Activated naive CD4-positive, alpha-beta T cell (primary cell): ENCODE measurements at places on chromosomes 6 and 20.

GRCh38 chr6:116087437-116088027, 13.1 kb upstream of the NT5DC1 start:
- DNase-seq = no peak

GRCh38 chr6:144635051-144635450, 349.9 kb downstream of the UTRN start:
- no peak for DNase-seq

DNA sequence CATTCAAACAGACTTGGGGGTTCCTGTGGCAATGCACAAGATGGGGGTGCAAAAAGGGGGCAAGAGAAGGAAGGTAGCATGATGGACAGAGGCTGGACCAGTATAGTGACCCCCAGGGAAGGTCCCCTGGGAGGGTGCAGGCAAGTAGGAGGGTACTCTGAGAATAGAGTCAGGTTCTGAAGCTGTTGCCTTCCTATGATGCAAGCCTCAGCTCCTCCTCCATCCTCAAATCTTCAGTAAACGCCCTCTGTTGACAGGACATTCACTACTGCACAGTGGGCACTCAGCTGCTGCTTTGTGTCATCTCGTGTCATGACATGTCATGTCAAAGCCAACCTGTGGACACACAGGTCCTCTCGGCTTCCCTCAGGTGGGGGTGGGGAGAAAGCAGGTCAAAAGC, 5.8 kb upstream of the SDCBP2 start:
- DNase-seq = no peak

GRCh38 chr20:12014276-12014675, 96.6 kb downstream of the BTBD3 start:
- no peak for DNase-seq

- no peak for DNase-seq
These were observed 910 bp upstream of the ADTRP start for GRCh38 chr6:11779329-11780096.

- DNase-seq = no peak
These were observed 345.2 kb upstream of the RSPO3 start for GRCh38 chr6:126773112-126773805.

DNA sequence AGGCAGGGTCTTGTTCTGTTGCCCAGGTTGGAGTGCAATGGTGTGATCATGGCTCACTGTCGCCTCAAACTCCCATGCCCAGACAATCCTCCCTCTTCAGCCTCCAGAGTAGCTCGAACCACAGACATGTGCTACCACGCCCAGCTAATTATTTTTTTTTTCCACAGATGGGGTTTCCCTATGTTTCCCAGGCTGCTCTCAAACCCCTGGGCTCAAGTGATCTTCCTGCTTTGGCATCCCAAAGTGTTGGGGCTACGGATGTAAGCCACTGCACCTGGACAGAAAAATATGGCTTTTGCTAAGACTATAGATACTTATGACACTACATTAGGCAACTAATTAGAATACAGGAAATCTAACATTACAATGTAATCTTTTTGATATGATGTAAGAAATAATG, 17.9 kb downstream of the RNF24 start:
- no peak for DNase-seq

- DNase-seq = peak; percentile 33
These were observed 496 bp downstream of the GRM4 start for GRCh38 chr6:34145161-34146020.

DNA sequence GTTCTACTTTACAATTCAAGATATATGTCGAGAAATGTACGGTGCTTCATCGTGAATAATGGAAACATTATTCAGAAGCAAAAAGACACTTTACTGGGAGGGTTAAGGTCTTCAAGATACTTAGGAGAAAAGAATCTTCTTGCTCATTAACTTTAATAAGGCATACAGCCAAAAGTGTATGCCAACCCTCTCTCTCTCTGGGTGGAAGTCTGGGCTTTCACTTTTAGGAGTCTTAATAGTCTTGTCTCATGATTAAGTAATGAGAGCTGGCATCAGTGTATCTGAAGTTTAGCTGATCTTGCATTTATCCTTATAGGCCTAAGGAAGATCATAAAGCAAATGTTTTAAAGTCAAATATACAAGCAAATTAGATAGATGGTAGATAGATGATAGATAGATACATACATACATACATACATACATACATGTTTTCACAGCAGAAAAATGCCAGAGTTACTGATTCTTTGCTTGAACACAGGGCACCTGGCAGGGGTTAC, 21.5 kb downstream of the OLIG3 start:
- no peak for DNase-seq

GRCh38 chr20:40961686-40962640, 66.7 kb upstream of the TOP1 start:
- DNase-seq = no peak

GRCh38 chr6:18380158-18380836, 6.9 kb upstream of the RNF144B start:
- DNase-seq = no peak

DNA sequence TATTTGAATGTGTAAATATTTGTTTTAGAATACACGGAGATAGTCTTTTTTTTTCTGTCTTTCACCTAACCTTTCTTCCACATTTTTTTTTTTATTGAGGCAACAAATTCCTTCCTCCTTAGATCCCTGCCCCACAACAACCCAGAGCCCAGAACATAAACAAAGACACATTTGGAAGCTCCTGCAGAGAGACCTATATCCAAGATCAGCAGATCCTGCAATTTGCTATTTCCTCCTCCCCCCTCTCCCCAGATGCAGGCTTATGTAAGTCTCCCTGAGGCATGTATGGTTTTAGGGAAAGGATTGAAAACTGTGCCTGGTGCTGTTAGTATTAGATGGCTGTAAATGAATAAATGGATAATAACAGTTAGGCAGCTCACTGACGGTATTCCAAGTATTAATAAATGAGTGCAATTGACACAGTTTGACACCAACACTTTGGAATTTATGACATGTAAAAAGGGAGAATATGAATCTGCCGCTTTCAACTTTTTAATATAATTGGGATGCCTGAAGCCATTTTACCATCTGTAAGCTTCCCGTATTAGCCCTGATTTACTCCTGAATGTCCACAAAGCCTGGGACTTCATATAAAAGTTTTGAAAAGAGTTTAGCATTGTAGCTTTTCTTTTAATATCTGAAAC, 608.3 kb upstream of the CITED2 start:
- no peak for DNase-seq

DNA sequence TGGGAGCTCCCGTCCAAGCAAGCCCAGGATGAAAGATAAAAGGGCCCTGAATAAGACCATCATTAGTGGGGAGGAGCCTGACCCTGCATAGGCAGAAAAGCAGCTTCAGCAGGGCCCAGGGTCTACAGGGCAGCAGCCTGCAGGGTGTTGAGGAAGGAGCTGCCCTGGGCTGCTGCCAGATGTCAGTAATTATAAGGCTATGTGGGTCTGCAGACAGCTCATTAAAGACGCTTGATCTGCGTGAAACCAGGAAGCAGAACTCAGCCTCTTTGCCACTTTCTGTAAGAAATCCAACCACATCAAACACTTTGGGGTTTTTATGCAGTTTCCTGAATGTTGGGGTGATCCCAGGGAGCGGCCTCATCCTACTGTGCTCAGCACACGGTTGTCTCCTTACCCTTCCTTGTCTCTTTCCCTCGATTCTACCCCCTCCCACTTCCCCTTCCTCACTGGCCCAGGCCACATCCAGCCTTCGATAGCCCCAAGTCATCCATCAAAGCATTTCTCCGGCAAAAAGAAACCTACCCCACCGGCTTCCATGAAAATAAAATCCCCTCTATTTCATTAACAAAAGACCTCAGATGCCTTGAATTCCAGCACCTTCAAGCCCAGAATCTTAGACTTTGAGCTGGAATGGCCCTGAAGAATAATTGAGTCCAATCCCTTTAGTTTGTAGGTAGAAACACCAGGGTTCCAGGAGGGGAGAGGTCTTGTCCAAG, 1.0 kb upstream of the TGM6 start:
- no peak for DNase-seq

- DNase-seq = no peak
These were observed 34.2 kb downstream of the MRPL14 start for GRCh38 chr6:44093066-44093465.

GRCh38 chr6:55445648-55446204, 118.5 kb downstream of the GFRAL start:
- no peak for DNase-seq
